CD4-positive, alpha-beta memory T cell (primary cell): ENCODE measurements at places on chromosomes 11 and 22.

DNA sequence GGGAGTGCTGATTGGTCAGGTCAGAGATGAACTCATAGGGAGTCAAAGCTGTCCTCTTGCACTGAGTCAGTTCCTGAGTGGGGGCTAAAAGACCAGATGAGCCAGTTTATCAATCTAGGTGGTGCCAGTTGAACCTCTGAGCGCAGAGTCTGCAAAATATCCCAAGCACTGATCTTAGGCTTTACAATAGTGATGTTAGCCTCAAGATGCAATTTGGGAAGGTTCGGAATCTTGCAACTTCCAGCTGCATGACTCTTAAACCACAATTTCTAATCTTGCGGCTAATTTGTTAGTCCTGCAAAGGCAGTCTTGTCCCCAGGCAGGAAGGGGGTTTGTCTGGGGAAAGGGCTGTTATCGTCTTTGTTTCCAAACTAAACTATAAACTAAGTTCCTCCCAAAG is 92.3 kb upstream of the PARVA start:
- no peak overlapping the region for H3K4me3 ChIP-seq
- H3K27me3 ChIP-seq: no peaks in the 10 kb centered on the region
- H3K4me1 ChIP-seq: peaks cover 7% of the 10 kb centered on the region
- H3K27ac ChIP-seq: no peak overlapping the region

DNA sequence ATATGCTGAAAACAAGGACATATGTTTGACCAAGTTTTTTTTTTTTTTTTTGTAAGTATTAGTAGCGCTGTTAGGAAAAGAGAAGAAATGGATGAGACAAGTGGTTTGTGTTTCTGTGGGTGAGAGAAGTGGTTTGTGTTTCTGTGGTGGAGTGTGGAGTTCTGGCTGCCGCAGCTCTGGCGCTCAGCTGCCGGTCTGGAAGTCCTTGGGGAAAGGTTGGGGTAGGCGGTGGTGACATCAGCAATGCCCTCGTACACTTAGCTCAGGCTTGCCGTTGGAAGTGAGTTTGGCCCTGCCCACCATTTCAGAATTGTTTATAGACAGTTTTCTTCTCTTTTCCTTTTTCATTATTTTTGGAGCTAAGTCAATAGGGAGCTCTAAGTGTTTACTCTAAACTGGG is 116.6 kb downstream of the TBC1D22A start:
- no peak overlapping the region for H3K4me3 ChIP-seq
- no peak for DNase-seq
- no peaks in the 10 kb centered on the region for H3K4me1 ChIP-seq
- H3K36me3 ChIP-seq: peaks cover 7% of the 10 kb centered on the region

DNA sequence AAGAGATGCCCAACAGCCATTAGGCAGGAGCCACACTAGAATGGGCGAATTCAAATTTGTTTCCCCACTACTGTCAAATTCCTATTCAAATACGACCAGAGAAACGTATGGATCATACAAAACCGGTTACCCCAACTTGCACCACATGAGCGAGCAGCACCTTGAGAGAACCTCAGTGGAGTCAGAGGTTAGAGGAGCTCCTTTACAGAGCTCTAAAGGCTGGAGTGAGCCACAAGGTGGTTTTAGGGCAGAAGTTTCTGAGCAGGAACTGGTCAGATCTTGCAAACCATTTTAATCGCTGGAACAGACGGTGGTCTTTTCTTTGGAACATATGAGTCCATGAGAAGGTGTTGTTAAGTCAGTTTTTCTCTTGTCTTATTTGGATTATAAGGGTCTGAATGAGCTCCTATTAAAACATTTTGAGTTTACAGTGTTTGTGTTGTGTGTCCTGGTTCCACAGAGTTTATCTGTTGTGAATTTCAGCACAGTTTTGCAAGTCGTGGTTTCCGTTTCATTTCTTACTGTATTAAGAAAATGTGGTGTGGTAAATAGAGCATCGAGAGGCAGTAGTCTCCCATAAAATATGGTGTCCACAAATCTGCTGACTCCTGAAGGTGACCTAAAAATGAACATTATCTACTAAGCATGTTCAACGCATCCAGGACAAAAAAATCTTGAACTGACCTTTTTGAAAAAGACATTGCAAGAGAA is 471.7 kb downstream of the NTM start:
- no peaks in the 10 kb centered on the region for H3K4me1 ChIP-seq
- H3K27ac ChIP-seq: no peak overlapping the region
- no peaks in the 10 kb centered on the region for H3K27me3 ChIP-seq
- no peaks in the 10 kb centered on the region for H3K36me3 ChIP-seq

- DNase-seq: no peak
- H3K27ac ChIP-seq: peak overlapping the region; percentile 58
- H3K4me3 ChIP-seq: peak overlapping the region; percentile 89
- no peaks in the 10 kb centered on the region for H3K27me3 ChIP-seq
- H3K36me3 ChIP-seq: peaks cover 9% of the 10 kb centered on the region
- H3K4me1 ChIP-seq: peaks cover 23% of the 10 kb centered on the region
Observed at GRCh38 chr22:50628543-50629134, 687 bp upstream of the ARSA start.

DNA sequence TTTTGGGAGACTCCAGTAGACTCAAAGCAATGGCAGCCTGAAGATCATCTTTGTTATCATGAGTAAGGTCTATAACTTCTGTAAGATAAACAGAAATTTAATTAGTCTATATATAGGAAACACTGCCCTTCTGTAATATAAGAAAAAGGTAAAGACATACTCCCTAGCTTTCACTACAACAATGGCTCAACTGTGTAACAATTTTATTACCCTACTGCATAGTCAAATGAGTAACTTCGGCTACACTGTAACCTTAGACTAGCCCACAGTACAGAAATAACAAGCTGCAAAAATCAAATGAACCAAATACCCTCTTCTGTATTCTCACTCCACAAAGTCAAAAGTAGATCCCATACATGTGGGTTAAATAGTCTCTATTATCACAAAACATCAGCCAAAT is 33.7 kb downstream of the USP28 start:
- H3K4me1 ChIP-seq: no peaks in the 10 kb centered on the region
- no peaks in the 10 kb centered on the region for H3K36me3 ChIP-seq
- DNase-seq: no peak
- H3K27me3 ChIP-seq: no peaks in the 10 kb centered on the region
- no peak overlapping the region for H3K27ac ChIP-seq
